ENCODE measurements at places on chromosomes 7 and 10. TPM values are rescaled to one million over a fixed set of nuclear protein-coding genes. Genes with fewer than 3 reads are reported as not detected.

Gene ABCB1
- total RNA-seq: not detected

Gene NEBL
- under 0.01 TPM for total RNA-seq

Gene SPDYE8
- not detected for total RNA-seq

- no peaks in the 10 kb centered on the region for H3K4me1 ChIP-seq
- H3K4me3 ChIP-seq: no peak overlapping the region
- no peak overlapping the region for H3K27ac ChIP-seq
- DNase-seq: peak; percentile 72
Observed at GRCh38 chr7:157789094-157789493, 452.3 kb downstream of the DNAJB6 start.

GRCh38 chr10:30702860-30703259, 73.3 kb upstream of the LYZL2 start:
- no peaks in the 10 kb centered on the region for H3K27me3 ChIP-seq
- no peak overlapping the region for H3K4me3 ChIP-seq
- no peak overlapping the region for H3K27ac ChIP-seq

GRCh38 chr7:84175461-84175860, 19.1 kb downstream of the SEMA3A start:
- H3K27ac ChIP-seq: no peak overlapping the region
- H3K4me3 ChIP-seq: no peak overlapping the region

DNA sequence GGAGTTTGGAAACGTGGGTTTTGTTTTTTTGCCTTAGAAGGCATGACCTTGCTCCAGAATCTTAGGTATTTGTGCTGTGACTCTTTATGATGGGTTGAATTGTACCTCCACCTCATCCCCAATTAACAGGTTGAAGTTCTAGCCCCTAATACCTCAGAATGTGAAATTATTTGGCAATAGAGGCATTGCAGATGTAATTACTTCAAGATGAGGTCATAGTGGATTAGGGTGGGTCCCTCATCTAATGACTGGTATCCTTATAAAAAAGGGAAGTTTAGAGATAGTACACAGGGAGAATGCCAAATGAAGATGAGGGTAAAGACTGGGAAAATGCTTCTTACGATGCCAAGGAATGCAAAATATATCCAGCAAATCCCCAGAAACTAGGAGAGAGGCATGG, 3.0 kb upstream of the FAM200A start:
- no peaks in the 10 kb centered on the region for H3K36me3 ChIP-seq
- H3K27ac ChIP-seq: no peak overlapping the region
- H3K4me3 ChIP-seq: no peak overlapping the region
- no peaks in the 10 kb centered on the region for H3K27me3 ChIP-seq

GRCh38 chr7:100022621-100023020, 7.2 kb downstream of the ZKSCAN1 start:
- no peak overlapping the region for H3K4me3 ChIP-seq
- H3K27me3 ChIP-seq: no peaks in the 10 kb centered on the region
- no peak for DNase-seq
- H3K27ac ChIP-seq: no peak overlapping the region
- peaks cover 58% of the 10 kb centered on the region for H3K36me3 ChIP-seq

Gene SPDYE2B
- total RNA-seq: not detected

Gene TMEM26
- 6.5 TPM for total RNA-seq

DNA sequence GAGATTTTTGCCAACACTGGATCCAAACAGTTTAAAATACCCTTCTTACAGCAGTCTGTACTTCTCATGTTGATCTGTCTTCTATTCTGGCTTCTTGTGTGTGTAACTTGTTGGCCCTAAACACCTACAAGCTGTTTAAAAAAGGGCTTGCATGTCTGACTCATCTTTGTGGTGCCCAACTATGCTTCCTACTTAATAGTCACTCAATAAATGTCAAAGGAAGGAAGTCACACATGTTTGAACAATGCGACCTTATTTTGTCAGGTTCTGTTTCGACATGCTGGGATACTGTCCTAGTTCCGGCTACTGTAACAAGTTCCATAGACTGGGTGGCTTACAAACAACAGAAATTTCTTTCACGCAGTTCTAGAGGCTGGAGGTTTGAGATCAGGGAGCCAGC, 9.4 kb upstream of the GRK5 start:
- H3K27me3 ChIP-seq: peaks cover 5% of the 10 kb centered on the region
- no peak overlapping the region for H3K27ac ChIP-seq
- peaks cover 7% of the 10 kb centered on the region for H3K4me1 ChIP-seq
- no peaks in the 10 kb centered on the region for H3K36me3 ChIP-seq
- no peak overlapping the region for H3K4me3 ChIP-seq

DNA sequence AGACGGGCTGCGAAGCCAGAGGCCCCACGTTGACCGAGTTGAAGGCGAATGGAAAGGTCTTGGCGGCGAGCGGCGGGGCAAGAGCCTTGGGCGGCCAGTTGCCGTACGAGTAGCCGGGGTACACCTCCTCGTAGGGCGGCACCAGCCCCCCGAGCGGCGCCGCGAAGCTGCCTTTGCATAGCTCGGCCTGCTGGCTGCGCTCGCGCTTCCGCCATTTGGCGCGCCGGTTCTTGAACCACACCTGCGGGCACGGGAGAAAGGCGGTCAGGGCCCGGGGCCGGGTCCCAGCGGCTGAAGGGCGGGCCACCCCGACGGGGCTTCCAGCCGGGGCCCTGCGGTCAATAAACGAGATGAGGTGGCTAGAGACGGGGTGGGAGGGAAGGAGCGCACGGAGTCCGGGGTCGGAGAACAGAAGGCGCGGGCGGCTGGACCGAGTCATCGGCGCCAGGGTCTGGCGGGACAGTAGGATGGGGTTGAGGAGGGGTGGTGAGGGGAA, 4.8 kb downstream of the ELOVL3 start:
- H3K4me3 ChIP-seq: peak overlapping the region; percentile 59
- no peaks in the 10 kb centered on the region for H3K36me3 ChIP-seq
- H3K27me3 ChIP-seq: no peaks in the 10 kb centered on the region

- no peak overlapping the region for H3K4me3 ChIP-seq
- no peak overlapping the region for H3K27ac ChIP-seq
- DNase-seq: no peak
Observed at GRCh38 chr10:128958834-128959690, 508.0 kb upstream of the MGMT start.

Gene PNLIPRP1
- not detected for total RNA-seq

DNA sequence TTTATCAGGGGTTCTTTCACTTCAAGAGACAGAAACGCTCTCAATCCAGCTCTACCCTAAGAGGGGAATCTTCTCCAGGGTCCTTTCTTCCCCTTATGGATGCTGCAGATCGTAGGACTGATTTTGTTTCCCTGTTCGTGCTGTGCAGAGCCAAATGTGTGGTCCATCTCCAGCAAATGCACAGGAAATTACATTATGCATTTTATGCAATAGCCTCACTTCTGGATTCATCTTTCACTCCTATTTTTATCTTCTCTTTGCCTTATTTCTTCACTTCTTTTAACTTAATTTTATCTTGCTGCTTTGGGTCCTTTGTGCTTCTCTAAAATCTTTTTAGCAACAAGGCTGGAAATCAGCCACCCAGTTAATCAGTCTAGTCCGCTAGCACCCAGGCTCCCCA, 184.5 kb upstream of the INHBA start:
- no peak for DNase-seq
- H3K4me3 ChIP-seq: peak overlapping the region; percentile 21
- H3K27ac ChIP-seq: peak overlapping the region; percentile 99
- no peaks in the 10 kb centered on the region for H3K36me3 ChIP-seq
- H3K27me3 ChIP-seq: no peaks in the 10 kb centered on the region

GRCh38 chr10:62681211-62681940, 123.1 kb upstream of the ADO start:
- H3K27ac ChIP-seq: no peak overlapping the region
- no peaks in the 10 kb centered on the region for H3K4me1 ChIP-seq

Gene PAX4
- total RNA-seq: not detected

- H3K4me3 ChIP-seq: no peak overlapping the region
- no peaks in the 10 kb centered on the region for H3K27me3 ChIP-seq
- H3K36me3 ChIP-seq: no peaks in the 10 kb centered on the region
- H3K27ac ChIP-seq: no peak overlapping the region
- no peak for DNase-seq
- H3K4me1 ChIP-seq: no peaks in the 10 kb centered on the region
Observed at GRCh38 chr7:115911465-115911864, 119.1 kb downstream of the TFEC start.

Gene H2BK1
- not detected for total RNA-seq

GRCh38 chr7:142801601-142802295, 31.0 kb downstream of the PRSS2 start:
- DNase-seq: peak; percentile 39
- H3K36me3 ChIP-seq: no peaks in the 10 kb centered on the region
- no peaks in the 10 kb centered on the region for H3K4me1 ChIP-seq
- H3K27me3 ChIP-seq: peaks cover 41% of the 10 kb centered on the region
- no peak overlapping the region for H3K27ac ChIP-seq

- H3K27ac ChIP-seq: no peak overlapping the region
- no peaks in the 10 kb centered on the region for H3K4me1 ChIP-seq
- H3K4me3 ChIP-seq: no peak overlapping the region
- no peak for DNase-seq
- H3K36me3 ChIP-seq: no peaks in the 10 kb centered on the region
Observed at GRCh38 chr10:78891741-78892140, 177.0 kb upstream of the ZMIZ1 start.

GRCh38 chr7:28573059-28573553, 160.8 kb downstream of the CREB5 start:
- H3K36me3 ChIP-seq: no peaks in the 10 kb centered on the region
- peak overlapping the region; percentile 12 for H3K4me3 ChIP-seq
- H3K27ac ChIP-seq: peak overlapping the region; percentile 60
- no peaks in the 10 kb centered on the region for H3K27me3 ChIP-seq
- peaks cover 40% of the 10 kb centered on the region for H3K4me1 ChIP-seq

- no peaks in the 10 kb centered on the region for H3K36me3 ChIP-seq
- H3K27me3 ChIP-seq: no peaks in the 10 kb centered on the region
- no peak overlapping the region for H3K27ac ChIP-seq
- no peak overlapping the region for H3K4me3 ChIP-seq
Observed at GRCh38 chr10:72801263-72801868, 92.2 kb upstream of the OIT3 start.

Gene IGFBP3
- total RNA-seq: 2,046 TPM

Gene SPDYE9
- total RNA-seq: not detected

- no peak overlapping the region for H3K27ac ChIP-seq
- DNase-seq: no peak
- peaks cover 81% of the 10 kb centered on the region for H3K36me3 ChIP-seq
- H3K4me3 ChIP-seq: no peak overlapping the region
- no peaks in the 10 kb centered on the region for H3K4me1 ChIP-seq
Observed at GRCh38 chr10:13671904-13672303, 85.1 kb downstream of the PRPF18 start.

DNA sequence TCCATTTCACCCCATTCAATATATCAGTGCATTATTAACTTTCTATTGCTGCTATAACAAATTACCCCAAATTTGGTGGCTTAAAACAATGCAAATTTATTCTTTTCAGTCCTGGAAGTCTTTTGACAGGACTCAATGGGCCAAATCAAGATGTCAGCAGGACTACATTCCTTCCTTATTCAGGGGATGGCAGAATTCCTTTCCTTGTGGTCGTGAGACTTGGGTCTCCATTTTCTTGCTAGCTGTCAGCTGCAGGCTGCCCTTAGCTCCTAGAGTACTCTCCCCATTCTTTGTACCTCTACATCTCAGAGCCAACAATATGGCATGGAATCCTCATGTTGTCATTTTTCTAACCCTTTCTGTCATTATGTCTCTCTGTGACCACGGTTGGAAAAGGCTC, 310.6 kb downstream of the HDAC9 start:
- no peaks in the 10 kb centered on the region for H3K4me1 ChIP-seq
- no peak for DNase-seq
- H3K4me3 ChIP-seq: no peak overlapping the region
- H3K27me3 ChIP-seq: no peaks in the 10 kb centered on the region
- H3K27ac ChIP-seq: no peak overlapping the region

DNA sequence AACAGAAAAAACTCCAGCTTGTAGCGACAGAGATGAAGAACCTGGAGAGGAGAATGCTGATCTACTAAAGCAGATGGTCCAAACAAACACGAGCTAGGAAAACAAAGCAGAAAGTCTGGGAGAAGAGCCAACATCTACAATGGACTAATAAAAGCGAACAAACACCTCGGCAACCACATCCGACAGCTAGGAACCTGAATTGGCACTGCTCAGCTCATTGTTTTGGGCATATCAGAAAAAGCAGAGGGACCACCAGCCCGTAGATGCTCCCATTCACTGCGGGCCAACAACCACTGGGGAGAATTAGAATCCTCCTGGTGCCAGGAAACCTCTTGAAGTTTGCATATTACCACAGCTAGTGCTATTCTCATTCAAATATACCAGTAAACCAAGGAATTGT, 204.7 kb downstream of the NXPH1 start:
- no peak overlapping the region for H3K4me3 ChIP-seq
- no peaks in the 10 kb centered on the region for H3K36me3 ChIP-seq
- no peak for DNase-seq
- no peaks in the 10 kb centered on the region for H3K27me3 ChIP-seq

GRCh38 chr10:34994565-34995142, 95.5 kb downstream of the CUL2 start:
- no peaks in the 10 kb centered on the region for H3K27me3 ChIP-seq
- H3K27ac ChIP-seq: no peak overlapping the region
- DNase-seq: peak; percentile 73

DNA sequence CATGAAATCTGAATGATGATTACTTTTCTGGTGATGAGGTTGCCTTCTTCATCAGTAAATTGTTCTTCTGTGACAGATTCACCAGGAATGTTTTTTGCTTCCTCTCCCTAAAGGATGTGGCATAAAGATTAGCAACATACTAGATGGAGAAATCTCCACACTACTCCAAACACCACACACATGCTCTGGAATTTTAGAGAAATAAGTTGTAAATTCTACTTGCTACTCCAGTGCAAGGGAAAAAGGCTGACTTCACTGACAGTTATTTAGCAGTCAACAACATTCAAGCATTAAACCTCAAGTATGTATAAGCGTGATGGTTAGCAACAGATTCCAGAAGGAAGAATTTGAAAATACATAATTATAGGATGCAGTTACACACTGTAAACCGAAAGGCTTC, 137.9 kb upstream of the CCDC6 start:
- peaks cover 11% of the 10 kb centered on the region for H3K4me1 ChIP-seq
- DNase-seq: peak; percentile 85
- H3K27me3 ChIP-seq: no peaks in the 10 kb centered on the region
- H3K27ac ChIP-seq: peak overlapping the region; percentile 60
- H3K4me3 ChIP-seq: no peak overlapping the region
- no peaks in the 10 kb centered on the region for H3K36me3 ChIP-seq

Gene GIMAP4
- not detected for total RNA-seq

Gene CALML3
- total RNA-seq: not detected

DNA sequence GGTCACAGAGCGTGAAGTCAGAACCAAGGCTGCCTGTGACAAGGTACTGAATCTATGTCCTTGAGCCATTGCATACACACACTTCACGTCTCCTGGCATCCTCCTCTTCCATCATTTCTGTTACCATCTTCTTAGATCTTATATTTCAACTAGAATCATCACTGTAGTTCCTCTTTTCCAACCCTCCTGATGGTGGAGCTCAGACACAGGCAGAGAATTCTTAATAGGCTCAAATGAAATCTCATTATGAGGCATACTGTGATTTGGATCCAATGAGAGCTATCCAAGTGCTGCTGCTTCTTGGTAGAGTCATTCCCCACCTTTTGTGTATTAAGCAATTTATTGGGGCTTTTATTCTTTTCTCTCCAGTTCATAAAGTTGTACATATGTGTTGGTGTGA, 113.2 kb downstream of the CALCR start:
- H3K27ac ChIP-seq: no peak overlapping the region
- peaks cover 3% of the 10 kb centered on the region for H3K27me3 ChIP-seq
- no peaks in the 10 kb centered on the region for H3K36me3 ChIP-seq
- no peak for DNase-seq
- no peak overlapping the region for H3K4me3 ChIP-seq

Gene ING3
- 17.7 TPM for total RNA-seq

Gene CYP3A7
- not detected for total RNA-seq

Measured in osteoblast (primary cell).